CD4-positive, alpha-beta T cell treated with Interleukin-1 beta for 1 hour (primary cell): ENCODE measurements at places on chromosomes 4 and X.

- DNase-seq, result no peak
Measured at GRCh38 chr4:123381996-123382395, 14.6 kb upstream of the SPRY1 start.

- no peak for DNase-seq
Measured at GRCh38 chr4:127445471-127445870, 187.3 kb upstream of the INTU start.

DNA sequence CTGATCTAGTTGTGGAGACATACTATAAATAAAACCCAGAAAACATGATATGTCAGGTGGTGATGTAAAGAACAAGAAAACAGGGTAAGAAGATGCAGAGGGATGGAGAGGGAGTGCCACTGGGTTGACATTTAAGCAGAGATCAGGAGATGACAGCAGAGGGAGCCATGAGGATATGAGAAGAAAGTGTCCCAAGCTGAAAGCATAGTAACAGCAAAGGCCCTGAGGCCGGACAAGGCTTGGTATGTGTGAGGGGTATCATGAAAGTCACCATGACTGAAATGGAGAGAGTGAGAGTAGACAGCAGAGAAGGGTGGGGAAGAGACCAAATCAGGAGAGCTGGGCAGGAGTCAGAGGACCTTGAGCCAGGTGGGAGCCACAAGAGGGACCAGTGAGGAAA is 3.4 kb downstream of the GPKOW start:
- no peak for DNase-seq

DNA sequence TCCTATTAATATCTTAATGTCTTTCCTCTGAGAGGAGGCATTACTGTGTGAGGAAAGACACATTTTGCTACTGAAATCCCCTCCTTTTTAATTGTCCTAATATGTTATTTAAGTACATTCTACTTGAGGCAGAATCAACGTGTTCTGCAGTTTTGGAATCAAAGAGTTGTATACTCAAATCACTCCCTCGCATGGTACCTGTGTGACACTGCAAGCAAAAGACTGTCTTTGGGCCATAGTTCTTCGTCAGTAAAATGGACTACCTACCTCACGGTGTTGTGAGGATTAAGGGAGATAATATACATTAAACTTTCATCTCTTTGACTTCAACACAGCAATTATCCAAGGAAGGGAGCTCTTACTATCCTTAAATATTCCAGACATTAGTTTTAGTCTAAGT is 61.5 kb downstream of the TIGD2 start:
- DNase-seq, result no peak

DNA sequence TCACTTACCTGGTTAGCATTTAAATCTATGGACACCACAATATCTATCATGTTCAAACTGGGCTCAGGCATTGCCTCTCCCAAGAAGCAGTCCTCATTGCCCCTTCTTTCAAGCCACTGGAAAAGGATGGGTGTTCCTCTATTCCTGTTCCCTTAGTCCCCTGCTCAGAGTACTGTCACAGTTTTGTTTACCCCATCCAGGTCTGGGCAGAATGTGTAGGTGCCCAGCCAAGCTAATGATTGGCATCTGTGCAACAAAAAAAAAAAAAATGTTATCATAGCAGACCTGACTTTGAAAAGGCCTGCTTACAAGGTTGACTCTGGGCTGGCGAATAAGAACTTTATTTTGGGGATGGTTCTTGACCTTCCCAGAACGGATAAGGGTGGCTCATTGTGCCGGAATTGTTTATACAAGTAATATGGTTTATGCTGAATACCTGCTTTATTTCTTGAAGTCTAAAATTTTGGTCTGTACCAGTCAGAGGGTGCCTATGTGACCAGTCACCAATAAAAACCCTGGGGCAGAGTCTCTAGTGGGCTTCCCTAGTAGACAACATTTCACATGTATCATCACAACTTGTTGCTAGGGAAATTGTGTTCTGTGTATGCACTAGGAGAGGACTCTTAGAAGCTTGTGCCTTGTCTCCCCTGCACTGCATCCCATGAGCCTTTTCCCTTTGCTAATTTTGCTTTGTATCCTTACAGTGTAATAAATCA is 47.9 kb downstream of the JADE3 start:
- DNase-seq, result no peak

DNA sequence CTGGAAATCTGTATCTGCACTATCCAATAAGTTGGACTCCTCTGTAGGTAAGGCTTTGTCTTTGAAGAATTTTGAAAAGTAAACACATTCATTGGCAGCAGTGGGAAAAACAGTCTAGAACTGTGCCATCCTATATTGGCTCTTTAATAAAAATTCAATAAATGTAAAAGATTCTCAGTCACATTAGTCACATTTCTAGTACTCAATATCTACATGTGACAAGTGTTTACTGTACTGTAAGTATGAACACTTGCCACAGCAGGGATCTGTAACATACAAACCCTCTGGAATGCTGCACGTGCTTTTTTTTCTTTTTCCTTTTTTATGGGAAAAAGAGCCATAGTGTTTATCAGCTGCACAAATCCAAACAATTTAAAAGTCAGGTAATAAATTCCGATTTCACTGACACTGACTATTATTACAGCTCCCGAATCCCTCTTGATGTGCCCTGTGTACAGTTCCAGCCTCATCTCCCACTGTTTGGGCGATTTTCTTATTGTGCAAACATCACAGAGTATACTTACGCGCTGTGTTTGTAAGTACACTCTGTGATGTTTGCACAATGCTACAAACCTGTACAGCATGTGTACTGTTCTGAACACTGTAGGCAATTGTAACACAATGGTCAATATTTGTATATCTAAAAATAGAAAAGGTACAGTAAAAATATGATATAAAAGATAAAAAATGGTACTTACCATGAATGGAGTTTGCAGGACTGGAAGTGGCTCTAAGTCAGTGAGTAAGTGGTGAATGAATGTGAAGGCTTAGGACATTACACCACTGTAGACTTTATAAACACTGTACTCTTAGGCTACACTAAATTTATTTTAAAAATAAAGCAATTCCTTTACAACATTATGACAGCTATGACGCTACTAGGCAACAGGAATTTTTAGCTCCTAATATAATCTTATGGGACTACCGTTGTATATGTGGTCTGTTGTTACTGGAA is 8.7 kb downstream of the PYURF start:
- DNase-seq, result no peak

GRCh38 chr4:185833055-185833598 is 21.1 kb upstream of the SORBS2 start:
- no peak for DNase-seq

- no peak for DNase-seq
Measured at GRCh38 chr4:109985993-109986974, 73.6 kb downstream of the EGF start.
